ENCODE measurements at places on chromosomes 1 and 21.

DNA sequence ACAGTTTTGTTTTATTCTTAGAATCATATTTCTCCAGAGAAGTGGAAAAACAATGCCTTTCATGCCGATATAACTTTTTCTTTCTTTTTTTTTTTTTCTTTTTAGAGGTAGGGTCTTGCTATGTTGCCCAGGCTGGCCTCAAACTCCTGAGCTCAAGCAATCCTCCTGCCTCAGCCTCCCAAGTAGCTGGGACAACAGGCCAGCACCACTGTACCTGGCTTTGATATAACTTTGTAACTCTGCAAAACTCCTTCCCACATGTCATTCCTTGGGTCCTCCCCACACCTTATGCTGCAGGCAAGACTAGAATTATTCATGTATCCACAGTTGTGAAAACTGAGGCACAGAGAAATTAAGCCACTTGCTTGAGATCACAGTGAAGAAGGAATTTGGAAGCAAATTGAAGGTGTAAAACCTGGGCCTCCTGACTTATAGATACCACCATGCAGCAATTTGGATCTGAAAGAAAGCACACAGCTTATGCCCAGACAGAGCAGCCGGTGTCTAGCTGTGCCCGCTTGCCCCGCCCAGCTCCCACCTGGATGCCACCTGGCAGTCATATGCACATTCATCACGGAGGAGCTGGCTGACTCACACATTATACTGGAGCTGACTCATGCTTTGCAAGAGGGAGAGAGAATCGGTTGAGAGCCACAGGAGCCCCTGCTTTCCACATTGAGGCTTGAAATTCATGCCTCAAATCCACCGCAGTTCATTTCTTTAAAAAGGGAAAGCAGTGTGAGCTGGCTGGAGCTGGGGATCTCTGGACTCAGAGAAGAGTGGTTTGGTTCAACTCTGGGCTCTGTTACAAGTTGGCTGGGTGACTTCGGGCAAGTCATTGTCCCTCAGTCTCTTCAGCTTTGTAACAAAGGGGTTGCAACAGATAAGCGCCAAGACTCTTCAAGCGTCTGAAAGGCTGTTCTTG lies 8.3 kb upstream of the SLC2A1 start:
- DNase-seq, result no peak

- DNase-seq, result no peak
Measured at GRCh38 chr1:212161231-212161781, 123.9 kb upstream of the PPP2R5A start.

GRCh38 chr1:2192031-2192995 lies 2.3 kb downstream of the FAAP20 start:
- DNase-seq, result no peak

GRCh38 chr1:164767752-164768402 lies 208.9 kb downstream of the PBX1 start:
- no peak for DNase-seq

GRCh38 chr1:116947092-116947860 lies 37.6 kb downstream of the PTGFRN start:
- no peak for DNase-seq

DNA sequence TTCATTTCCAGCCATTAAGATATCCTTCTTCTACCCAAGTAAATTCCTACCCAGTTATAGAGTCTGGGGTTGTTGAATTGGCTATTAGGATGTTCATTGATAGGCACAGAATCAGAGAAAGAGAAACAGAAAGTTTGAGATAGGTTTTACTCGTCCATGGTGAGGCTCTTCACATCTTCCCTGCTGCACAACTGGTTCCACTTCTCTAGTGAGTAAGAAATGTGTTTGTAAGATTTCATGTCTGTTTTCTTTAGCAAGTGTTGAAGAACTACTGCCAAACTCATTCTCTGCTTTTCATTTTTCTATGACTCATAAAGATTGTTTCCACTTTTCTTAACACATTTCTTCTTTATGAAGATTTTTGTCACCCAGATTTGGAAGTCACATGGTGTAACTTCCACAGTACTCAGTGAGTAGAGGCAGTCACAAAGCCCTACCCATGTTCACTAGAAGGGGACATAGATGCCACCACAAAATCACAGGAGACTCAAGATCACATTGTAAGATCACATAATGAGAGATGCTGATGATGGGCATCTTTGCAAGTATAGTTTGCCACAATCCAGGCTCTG lies 152.3 kb downstream of the SNX7 start:
- no peak for DNase-seq

- peak; percentile 55 for DNase-seq
Measured at GRCh38 chr1:201489643-201490261, 17.2 kb downstream of the CSRP1 start.

- peak; percentile 95 for DNase-seq
Measured at GRCh38 chr1:58524353-58524945, 22.1 kb downstream of the OMA1 start.

- DNase-seq, result no peak
Measured at GRCh38 chr1:5389101-5389885, 602.9 kb downstream of the NPHP4 start.

DNA sequence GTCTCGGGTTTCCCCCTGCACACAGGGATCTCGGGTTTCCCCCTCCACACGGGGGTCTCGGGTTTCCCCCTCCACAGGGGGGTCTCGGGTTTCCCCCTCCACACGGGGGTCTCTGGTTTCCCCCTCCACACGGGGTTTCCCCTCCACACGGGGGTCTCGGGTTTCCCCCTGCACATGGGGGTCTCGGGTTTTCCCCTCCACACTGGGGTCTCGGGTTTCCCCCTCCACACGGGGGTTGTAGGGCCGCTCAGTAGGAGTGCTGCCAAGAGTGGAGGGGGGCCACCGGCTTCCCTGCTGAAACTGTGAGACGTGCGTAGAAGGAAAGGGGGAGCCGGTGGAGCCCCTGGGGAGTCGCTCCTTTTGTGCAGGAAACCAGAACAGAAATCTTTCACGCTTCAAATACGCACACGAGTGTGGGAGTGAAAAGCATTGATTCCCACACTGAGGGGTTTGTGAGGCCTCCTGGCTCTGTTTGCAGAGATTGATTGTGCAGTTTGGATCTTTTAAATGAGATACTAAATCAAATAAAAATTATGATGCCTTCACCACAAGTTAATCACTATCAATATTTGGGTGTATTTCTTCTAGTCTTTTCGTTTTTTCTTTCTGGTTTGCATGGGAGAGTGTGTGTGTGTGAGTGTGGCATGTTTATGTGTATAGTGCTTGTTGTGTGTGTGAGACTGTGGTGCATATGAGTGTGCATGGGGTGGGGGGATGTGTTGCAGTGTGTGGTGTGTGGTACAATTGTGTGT lies 54.3 kb upstream of the TRAPPC10 start:
- no peak for DNase-seq

DNA sequence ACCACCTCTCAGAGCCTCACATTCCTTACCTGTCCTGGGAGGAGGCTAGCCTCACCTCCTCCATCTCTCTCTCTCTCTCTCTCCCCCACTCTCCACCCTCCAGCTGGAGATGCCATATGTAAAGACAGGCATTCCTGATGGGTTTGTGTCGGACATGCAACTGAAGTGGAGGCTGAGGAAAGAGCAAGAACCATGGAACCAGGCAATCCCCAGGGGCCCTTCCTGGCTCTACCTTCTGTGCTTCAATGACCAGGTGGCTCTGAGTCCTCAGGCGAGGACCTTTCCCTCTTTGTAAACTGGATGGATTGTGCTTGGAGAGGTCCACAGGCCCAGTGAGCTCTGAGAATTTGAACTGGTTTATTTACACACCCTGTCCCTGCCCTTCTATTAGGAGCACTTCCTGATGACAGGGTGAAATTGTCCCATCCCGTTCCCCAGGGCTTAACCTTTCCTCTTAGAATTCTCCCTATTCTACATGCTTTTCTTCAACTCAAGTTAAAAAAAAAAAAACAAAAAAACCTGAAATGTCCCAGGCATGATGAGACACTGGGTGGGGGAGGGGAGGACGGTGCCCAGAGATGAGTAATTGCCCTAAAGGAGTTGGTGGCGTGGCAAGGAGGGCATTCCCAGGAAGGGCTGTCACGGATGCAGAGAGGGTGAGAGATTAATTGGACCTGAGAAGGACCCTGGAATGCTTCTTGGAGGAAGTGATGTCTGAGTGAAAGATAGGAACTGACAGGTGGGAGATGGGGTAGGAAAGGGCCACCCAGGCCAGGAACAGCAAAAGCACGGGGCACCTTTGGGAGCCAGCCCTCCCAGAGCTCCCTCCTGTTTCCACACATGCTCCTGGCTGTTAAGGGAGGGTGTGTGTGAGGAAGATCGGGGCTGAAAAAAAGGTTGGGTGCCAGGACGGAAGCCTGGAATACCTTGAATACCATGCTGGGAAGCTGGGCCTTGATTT lies 50.2 kb upstream of the WASF2 start:
- DNase-seq, result no peak

GRCh38 chr21:44792702-44793591 lies 8.7 kb downstream of the UBE2G2 start:
- peak; percentile 21 for DNase-seq

- DNase-seq, result no peak
Measured at GRCh38 chr1:113998361-113998760, 19.1 kb downstream of the OLFML3 start.

GRCh38 chr1:110005971-110006370 lies 21.4 kb downstream of the AHCYL1 start:
- DNase-seq, result no peak

GRCh38 chr21:41689289-41689583 lies 77.6 kb downstream of the RIPK4 start:
- DNase-seq, result no peak

GRCh38 chr21:17915976-17916375 lies 96.8 kb upstream of the C21orf91 start:
- no peak for DNase-seq

GRCh38 chr1:217322834-217323233 lies 308.1 kb downstream of the GPATCH2 start:
- no peak for DNase-seq
